Kidney (tissue), 22 donors: ENCODE measurements at places on chromosomes 16 and 17.

DNA sequence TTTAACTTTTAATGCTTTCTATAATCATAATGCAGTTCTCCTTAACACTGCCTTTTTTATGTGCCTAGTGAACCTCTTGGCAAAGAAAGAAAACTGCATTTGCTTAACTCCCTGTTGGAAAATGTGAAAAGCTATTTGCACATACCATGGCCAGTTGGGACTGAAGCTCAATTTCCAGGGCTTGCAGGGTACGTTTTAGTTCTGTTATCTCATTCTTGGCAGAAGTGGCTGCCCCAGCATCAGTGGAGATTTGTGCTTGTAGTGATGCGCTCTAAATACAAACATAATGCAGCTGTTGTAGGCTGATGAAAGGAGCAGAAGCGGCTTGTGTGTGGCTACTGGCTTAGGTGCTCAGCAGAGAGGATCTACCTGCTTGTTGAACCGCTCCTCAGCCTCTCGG lies 3.7 kb downstream of the KRT24 start:
- no peak for DNase-seq

GRCh38 chr16:67775273-67775672 lies 31.1 kb downstream of the RANBP10 start:
- no peak for DNase-seq

DNA sequence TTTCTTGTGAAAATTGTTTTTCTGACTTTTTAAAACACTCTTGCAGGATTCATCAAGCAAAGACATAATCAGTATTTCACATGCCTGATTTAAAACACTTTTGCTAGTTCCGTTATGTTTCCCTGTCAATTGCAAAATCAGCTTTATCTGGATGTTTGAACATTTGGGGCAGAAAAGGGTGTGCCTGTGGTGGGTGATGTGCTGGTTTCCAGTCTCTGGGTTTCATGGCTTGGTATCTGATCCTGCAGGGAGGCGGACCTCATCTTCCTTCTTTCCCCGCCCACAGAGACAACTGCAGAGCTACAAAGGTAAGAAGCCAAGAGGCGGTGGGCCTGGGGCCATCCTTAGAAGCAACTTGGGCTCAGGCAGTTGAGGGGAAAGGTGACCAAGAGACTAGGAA lies 41.8 kb downstream of the NLRC5 start:
- DNase-seq: no peak

DNA sequence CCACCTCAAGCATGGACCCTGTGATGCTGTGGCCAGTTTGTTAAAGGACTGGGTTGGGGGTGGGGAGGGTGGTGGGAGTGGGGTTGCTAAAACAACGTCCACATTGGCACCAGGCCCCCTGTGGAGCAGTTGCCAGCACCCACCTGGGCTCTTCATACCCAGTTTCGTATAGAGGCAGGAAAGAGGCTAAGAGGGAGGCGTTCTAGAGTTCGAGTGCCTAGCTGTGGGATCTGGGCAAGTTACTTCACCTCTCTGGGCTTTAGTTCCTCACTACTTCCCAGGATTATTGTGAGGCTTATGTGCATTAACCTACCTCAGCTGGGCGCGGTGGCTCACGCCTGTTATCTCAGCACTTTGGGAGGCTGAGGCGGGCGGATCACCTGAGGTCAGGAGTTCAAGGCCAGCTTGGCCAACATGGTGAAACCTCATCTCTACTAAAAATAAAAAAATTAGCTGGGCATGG lies 1.4 kb downstream of the MFAP4 start:
- peak; percentile 54 for DNase-seq
